ENCODE measurements at places on chromosomes 12 and 14.

DNA sequence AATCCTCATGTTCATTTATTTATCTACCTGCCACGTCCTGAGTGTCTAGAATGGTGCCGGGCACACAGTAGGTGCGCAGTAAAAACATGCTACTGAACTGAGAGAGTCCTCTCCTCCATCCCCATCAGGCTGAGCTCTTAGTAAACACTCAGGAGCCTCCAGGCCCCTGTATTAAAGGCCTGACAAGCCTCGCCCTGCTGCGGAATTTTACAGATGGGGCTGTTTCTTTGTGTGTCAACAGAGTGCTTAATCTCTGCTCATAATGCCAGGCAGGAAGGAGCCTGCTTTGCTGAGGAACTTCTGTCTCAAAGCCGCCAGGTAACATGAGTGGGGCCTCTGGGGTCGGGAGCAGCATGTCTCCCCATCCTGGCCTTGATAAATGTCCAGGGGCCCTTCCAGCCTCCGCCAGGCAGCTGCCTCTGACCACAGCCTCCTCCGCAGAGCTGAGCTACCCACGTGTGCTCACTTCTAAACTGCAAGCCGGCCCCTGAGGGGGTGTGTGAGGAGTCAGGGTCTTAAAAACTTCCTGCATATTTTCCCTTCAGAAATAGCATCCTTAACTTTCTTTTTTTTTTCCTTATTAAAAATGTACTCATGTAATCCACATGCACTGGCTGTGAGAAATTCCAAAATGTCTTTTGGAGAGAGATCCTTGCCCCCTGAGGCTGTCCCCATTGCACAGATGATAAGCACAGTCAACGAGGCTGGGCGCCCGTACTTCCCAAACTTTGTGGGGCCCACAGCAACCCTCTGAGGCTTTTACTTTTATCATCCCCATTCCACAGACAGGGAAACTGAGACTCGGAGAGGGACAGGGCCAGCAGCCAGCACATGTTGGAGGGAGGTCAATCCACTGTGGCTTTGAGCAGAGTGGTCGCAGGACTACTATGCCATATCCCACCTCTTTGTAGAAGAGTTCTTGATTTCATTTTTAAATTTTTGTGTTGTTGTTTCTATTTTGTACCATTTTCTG, 116.0 kb upstream of the NCOR2 start:
- DNase-seq: no peak

DNA sequence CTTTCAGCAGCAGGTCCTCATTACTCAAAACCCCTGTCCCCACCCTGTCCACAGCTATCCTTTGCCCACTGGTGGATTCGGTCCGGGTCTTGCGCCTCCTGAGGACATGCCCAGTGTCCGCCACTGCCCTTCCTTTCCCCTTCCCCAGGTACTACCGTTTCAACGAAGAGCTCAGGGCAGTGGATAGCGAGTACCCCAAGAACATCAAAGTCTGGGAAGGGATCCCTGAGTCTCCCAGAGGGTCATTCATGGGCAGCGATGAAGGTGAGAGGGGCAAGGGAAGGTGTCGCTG, 8.7 kb downstream of the MMP14 start:
- no peak for DNase-seq

- DNase-seq: no peak
Observed at GRCh38 chr12:46227616-46228015, 41.2 kb downstream of the SLC38A1 start.

DNA sequence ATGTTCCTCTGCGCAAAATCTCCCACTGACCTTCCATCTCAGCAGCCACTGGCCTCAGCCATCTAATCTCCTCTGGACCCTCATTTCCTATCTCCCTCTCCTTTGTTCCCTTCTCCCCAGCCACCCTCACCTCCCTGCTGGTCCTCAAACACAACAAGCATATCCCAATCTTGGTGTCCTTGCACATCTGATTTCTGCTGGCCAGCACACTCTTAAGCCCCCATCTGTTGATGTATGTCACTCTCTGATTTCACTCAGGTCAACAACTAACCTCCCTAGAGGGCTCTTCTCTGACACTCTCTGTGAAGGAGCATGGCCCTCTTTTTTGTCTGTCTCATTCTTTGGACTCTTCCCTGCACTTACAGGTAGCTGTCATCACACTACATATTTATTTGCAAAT, 25.6 kb downstream of the PPM1H start:
- DNase-seq: no peak

DNA sequence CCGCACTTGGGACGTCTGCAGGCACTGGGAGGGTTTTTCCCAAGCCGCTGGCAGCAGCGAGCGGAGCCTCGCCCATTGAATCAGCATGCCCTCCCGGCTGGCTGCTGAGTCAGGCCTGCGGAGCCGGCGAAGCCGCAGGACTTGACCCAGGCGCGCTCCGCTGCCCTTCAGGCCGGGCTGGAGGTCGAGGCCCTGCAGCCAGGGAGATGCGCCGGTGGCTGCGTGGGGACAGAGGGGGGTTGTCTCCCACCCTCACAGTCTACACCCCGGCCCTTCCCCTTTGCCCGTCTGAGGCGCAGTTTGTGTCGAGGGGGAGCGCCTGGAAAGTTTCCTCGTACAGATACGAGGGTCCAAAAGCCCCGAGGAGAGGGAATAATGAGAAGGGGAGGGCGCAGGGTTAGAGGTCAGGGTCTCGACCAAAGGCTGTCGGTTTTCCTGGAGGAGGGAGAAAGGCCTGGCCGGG, 759 bp upstream of the KLC1 start:
- DNase-seq: no peak

GRCh38 chr12:59834659-59835474, 239.0 kb downstream of the SLC16A7 start:
- peak; percentile 0 for DNase-seq

DNA sequence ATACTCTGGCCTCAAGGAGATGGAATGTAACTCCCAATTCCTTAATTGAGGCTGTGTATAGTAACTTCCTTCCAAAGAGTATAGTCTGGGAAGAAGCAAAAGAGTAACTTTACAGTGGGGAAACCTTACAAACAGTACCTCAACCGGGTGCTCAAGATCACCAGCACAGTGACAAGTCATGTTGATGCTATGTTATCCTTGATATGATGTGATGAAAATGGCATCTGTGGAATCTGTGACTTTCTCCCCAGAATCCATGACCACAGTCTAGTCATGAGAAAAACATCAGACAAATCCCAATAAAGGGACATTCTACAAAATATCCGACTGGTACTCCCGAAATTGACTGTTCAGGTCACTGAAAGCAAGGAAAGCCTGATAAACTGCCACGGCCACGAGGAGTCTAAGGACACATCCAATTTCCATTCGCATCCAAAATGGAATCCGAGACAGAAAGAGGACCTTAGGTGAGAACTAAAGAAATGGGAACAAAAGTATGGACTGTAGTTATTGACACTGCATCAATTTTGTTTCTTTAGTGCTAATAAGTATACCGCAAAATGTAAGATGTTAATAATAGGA, 97.3 kb upstream of the FRMD6 start:
- no peak for DNase-seq

Measured in GM18507 (cell line).